ENCODE measurements at places on chromosomes 4 and X.

- ATAC-seq, result no peak
Observed at GRCh38 chrX:118675326-118675965, 52.0 kb upstream of the IL13RA1 start.

GRCh38 chr4:76589872-76590797, 155.1 kb downstream of the SHROOM3 start:
- peak; percentile 97 for ATAC-seq

GRCh38 chr4:54924891-54925290, 200.5 kb downstream of the KDR start:
- ATAC-seq, result no peak

GRCh38 chr4:129264008-129264657, 168.2 kb downstream of the C4orf33 start:
- ATAC-seq, result peak; percentile 68

GRCh38 chrX:133918361-133918771, 67.0 kb downstream of the GPC3 start:
- ATAC-seq, result no peak

DNA sequence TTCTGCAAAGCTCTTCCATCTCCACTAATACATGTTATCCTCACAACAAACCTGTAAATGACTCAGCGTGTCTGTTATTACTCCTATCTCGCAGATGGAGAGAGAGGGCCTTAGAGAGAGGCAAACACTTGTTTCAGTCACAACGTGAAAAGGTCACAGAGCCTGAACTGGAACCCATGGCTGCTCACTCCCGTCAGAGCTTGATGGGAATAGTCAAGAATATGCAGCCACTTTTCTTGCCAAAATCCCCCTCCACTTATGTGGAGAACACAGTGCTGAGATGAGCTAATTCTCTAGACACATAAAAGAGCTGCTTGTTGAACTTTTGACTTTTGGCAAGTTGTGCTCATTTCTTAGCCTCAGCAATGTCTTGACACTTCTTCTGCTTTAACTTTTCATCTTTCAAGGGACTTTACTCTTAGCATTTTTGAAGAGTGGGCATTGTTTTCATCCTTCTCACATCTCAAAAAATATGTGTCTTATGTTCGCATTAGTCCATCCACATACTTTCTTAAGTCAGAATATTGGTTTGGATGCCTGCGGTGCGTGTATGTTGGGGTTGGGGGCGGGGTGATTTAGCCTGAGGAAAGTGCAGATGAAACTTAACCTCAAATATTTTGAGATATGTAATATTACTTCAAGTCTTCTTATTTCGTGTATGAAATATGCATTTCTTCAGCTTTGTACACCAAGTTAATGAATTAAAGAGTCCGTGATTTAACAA, 69.2 kb downstream of the SYNPO2 start:
- no peak for ATAC-seq

DNA sequence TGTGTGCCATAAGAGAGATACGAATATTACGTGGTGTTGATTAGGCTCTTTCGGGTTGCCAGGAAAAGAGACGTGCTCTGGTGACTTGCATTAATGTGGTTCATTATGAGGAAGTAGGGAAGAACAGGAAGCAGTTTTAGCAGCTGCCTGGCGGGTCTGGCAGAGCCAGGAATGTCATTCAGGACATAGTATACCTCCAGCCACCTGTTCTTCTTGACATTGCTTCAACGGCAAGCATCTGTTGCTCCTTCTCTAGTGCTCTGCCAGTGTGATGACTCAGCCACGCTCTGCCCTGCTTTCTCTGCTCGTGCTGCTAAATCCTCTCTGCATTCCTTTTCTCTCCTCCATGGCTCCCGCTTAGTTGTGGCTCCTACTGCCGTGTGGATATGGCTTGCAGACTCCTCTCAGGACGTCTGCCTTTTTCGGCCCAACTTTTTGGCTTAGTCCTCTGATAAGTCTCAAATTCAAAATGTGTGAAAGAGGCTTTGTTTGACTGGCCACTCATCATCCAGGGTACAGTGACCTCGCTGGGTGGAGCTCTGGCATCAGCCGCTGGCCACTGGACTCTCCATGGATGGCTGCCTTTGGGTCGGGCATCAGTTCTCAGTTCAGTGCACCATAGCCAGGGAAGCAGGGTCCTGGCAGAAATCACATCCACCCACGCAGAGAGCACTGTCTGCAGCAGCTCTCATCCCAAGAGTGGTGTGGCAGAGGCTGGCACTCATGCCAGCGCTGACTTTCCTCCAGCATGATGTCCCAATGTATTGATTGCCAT, 89.3 kb upstream of the KLF3 start:
- ATAC-seq, result no peak

- ATAC-seq, result peak; percentile 88
Observed at GRCh38 chr4:86032476-86033022, 327.3 kb downstream of the MAPK10 start.

- no peak for ATAC-seq
Observed at GRCh38 chr4:154490234-154490582, 1.4 kb downstream of the DCHS2 start.

DNA sequence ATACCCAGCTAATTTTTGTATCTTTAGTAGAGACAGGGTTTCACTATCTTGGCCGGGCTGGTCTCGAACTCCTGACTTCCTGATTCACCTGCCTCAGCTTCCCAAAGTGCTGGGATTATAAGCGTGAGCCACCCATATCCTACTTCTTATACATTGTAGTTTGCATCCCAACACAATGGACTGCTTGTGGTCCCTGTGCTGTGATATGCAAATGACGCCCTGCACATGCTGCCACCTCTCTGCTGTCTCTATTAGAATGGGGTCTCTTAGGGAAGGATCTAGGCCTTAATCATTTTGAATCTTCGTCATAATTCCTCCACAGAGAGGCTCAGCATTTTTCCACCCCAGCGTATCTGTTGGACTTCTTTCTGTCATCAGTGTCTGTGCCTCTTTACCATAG, 595.9 kb downstream of the ADGRL3 start:
- ATAC-seq, result no peak

DNA sequence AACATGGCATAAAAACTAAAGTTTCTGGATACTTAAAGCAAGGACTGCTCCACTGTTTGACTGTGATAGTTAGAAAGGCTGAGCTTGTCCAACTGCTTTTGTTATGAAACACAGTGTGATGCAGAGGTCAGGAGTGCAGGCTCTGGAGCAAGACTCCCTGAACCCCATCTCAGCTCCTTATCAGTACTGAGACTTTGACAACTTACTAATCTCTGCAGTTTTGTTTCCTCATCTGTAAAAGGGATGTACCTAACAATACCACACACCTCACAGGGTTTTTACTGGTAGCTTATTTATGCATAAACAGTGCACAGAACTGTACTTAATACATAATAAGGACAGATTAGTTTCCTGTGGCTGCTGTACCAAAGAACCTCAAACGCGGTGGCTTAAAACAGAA, 804.3 kb downstream of the FSTL5 start:
- no peak for ATAC-seq

DNA sequence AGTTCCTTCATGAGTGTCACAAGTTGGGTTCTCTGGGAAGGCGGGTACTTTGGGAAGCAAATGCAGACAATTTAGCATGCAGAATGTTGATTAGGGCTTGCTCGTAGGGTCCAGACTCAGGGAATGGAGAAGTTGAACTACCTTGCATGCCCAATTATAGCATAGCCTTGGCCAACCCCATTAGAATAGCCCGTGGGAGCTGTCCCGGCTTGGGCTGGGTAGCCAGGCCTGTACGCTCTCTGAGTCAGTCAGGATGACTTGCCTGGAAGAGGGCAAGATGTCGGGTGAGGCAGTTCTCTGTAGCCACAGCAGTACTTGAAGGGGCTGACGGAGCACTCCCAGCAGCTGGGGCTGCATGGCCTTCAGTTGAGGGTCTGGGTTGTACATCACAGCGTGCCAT, 19.5 kb downstream of the KIAA0232 start:
- no peak for ATAC-seq

GRCh38 chr4:88147799-88148217, 10.6 kb downstream of the ABCG2 start:
- no peak for ATAC-seq

DNA sequence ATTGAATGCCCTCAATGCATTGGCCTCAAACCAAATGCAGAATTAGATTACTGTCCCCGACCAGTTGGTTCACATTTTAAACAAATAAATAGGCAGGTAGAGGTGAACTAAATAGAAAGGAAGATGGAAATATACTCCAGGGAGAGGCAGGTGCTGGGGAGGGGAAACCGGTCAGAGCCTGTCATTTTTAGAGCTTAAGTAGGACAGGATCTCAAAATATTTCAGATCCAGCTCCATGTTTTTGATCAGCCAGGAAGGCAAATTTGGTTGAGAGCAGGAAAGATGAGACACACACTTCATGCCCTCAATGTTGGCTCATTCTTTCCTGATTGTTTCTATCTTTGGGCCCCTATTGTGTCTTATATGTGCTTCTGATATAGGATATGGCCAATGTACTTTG, 206.7 kb downstream of the SHROOM3 start:
- ATAC-seq, result no peak

DNA sequence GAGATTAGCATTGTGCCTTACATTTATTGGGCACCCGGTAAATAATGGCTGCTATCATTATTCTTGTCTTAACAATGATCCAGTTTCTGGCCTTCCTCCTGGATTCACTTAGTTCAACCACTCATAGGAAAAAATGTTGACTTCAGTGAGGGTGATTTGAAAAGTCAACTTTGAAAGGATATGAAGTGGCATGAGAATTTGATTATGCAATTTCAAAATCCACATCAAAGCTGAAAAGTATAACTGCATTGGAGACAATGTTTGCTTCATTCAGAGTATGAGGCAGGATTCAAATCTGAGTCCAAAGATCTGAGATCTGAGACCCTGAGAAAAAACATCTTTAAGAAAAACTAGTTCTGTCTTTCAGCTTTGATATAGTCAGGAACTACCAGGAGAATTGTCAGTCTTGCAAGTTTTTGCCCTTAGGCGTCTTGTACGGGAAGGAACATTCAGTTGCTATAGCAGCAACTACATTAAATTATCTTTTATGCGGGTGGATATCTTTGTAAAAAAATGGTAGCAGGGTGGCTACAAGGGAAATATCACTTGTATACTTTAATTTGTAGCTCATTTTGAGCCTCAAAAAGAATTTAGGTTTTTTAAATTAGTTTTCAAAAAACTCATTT, 587.5 kb upstream of the LCORL start:
- ATAC-seq, result no peak

DNA sequence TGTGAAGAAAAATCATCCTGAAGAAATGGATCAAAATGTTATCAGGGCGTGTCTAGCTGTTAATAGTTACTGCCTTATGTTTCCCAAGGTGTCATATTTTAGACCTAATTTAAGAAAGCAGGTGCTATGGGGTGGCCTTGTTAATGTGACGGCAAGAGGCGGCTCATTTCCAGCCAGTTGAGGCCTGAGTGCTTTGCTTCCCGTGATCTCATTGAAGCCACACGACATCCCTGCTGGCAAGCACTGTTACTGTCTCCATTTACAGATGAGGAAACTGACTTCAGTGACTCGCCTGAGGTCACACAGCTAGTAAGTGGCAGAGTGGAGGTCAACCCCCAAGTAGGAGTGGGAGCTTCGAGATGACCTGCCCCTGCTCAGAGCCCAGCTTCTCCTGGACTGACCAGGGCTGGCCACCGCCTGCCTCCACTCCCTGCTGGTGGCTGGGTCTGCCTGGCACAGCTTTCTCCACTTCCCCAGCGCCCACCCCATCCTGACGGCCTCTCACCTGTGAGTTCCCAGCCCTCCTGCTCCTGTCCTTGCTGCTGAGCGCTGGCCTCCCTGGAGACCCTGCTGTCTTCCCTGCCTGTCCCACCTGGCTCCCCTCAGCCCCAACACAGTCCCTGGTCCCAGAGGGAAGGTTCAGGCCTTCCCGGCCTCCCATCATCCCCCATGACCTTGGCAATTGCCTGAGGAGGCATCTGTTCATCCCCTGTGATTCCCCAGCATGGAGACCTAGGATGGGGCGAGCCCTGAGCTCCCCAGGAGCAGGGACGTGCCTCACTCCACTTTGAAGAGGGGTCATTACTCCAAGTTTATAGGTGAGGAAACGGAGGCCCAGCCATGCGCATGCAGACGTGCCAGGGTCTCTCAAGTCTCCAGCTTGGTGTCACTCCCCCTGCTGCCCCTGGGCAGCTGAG, 47.7 kb upstream of the SORCS2 start:
- no peak for ATAC-seq

DNA sequence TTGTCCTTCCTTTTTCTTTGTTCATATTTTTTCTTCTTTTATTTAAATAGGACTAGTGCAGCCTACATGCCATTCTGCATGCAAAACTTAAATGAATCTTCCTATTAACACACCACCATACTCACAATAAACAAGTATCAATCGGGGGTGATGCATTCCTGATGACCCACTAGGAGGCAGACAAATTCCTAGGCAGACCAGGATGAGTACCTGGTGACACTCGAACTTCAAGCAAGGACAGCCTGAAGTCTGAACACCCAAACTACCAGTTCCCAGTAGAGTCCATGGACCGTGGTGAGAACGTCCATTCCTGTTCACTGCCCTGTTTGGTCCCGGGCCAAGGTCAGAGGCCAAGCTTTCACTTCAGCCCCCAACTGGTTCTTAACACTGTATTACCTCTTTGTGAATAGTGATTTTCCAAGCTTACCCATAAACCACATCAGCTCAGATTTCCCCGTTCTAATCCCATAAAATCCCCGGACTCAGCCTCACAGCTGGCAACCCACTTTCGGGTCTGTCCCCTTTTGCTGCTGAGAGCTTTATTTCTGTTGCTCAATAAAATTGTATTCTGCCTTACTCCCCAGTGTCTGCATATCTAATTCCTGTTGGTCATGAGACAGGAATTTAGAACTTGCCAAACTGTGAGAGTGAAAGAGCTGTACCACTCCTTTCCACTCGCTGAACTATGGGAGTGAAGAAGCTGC, 1286.6 kb downstream of the FSTL5 start:
- ATAC-seq, result no peak

GRCh38 chr4:158578476-158578875, 56.8 kb downstream of the RXFP1 start:
- peak; percentile 68 for ATAC-seq

- no peak for ATAC-seq
Observed at GRCh38 chr4:98529970-98530569, 128.3 kb downstream of the TSPAN5 start.

DNA sequence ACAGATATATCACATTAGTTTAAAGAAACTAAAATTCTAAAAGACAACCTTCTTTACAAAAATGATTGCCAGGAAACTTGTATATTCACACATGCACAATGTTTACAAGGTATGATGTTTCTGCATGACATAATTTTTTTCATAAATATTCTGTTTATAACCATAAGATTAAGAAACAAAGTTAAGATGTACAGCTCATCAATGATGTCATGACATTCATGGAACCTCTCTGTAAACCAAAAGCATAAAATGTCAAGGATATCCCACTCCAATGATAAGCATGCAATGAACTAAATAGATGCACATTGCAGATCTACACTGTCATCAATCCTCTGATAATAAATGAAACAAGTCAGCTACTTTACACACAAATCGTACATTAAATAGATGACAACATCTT, 136.0 kb downstream of the MAB21L2 start:
- no peak for ATAC-seq

- no peak for ATAC-seq
Observed at GRCh38 chr4:53986062-53986461, 78.3 kb downstream of the CHIC2 start.

- ATAC-seq, result no peak
Observed at GRCh38 chr4:8292478-8293107, 23.0 kb downstream of the HTRA3 start.

Data from SK-N-SH treated with all-trans-retinoic acid at 6 μM for 48 hours (cell line).